ENCODE measurements at places on chromosomes 3 and 15.

- peaks cover 8% of the 10 kb centered on the region for H3K36me3 ChIP-seq
- H3K27ac ChIP-seq: peak overlapping the region; percentile 85
- no peak for DNase-seq
Observed at GRCh38 chr3:107525644-107526305, 3.0 kb downstream of the BBX start.

DNA sequence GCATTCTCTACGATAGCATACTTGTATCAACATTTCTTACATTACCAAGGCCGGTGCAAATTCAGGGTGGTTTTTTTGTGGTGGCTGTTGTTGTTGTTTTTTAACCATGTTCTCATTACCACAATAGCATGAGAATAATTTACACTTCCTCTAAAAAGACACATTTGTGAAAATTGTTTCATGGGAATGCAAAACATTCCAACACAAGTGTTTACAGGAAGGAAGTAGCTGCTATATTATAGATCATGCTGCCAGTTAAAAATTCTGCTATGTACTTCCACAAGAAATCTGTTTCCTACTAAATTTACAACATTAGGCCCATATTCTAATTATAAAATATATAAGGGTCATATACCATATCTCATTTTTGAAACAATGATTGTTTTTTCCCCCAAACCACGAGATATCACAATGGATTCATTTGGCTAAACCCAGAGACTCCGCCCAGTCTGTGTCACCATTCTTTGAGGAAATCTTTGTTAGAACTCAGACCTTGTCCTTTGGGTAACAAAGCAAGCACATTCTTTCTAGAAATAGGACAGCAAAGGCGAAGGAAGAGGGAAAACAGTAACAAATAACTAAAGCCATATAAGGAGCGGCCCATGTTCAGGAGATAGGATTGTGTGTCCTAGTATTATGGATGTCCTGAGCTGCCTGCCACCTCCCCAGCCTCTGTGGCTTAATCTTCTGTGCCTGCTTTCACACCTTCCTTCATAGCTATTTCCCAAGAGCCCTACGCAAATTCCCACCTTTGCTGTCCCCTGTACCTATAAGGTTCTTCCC lies 60.1 kb downstream of the UACA start:
- no peaks in the 10 kb centered on the region for H3K27me3 ChIP-seq
- H3K36me3 ChIP-seq: peaks cover 8% of the 10 kb centered on the region
- no peak for DNase-seq
- peaks cover 79% of the 10 kb centered on the region for H3K4me1 ChIP-seq
- H3K4me3 ChIP-seq: peak overlapping the region; percentile 65

- H3K4me1 ChIP-seq: no peaks in the 10 kb centered on the region
- no peak overlapping the region for H3K4me3 ChIP-seq
- H3K27me3 ChIP-seq: no peaks in the 10 kb centered on the region
- DNase-seq: no peak
- H3K36me3 ChIP-seq: peaks cover 36% of the 10 kb centered on the region
Observed at GRCh38 chr15:22919171-22919570, 61.0 kb downstream of the CYFIP1 start.

DNA sequence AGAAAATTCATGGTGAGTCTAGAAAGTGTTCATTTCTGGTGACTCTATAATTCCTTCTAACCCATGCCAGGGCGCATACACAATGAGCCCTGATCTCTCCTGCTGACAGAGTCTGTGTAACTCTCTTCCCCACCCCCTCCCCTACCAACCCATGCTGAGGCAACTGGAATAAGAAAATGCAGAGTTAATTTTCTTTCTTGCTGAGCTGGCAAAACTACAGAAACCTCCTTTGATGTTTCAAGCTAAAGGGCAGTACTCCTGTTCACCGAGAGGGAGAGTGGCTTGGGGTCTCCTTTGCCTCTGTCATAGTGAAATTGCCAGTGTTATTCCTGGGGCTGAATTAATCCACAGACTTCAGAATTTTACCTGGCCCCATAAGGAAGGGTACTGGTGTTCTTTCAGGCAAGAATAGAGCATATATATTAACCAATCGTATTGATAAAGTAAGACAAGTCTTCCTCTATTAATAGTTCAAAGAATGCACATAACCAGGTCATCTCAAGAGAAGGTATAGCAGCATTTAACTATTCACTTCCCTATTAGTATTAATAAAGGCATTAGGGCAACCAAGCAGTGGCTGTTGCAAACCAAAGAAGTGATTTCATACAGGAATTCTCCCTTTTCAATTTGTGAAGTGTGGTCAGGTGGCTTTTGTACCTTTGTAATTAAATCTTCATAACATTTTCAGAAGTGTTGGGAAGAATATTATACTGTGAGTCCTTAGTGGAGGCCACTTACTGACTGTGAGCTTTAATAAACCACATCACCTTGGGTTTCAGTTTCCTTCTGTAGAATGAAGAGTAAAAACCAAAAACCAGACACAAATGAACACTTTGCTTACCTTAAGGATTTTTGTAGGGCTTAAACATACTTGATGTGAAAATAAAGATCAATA lies 4.1 kb downstream of the GAP43 start:
- DNase-seq: no peak
- H3K27me3 ChIP-seq: peaks cover 1% of the 10 kb centered on the region
- H3K27ac ChIP-seq: no peak overlapping the region
- H3K4me3 ChIP-seq: no peak overlapping the region
- peaks cover 22% of the 10 kb centered on the region for H3K4me1 ChIP-seq

DNA sequence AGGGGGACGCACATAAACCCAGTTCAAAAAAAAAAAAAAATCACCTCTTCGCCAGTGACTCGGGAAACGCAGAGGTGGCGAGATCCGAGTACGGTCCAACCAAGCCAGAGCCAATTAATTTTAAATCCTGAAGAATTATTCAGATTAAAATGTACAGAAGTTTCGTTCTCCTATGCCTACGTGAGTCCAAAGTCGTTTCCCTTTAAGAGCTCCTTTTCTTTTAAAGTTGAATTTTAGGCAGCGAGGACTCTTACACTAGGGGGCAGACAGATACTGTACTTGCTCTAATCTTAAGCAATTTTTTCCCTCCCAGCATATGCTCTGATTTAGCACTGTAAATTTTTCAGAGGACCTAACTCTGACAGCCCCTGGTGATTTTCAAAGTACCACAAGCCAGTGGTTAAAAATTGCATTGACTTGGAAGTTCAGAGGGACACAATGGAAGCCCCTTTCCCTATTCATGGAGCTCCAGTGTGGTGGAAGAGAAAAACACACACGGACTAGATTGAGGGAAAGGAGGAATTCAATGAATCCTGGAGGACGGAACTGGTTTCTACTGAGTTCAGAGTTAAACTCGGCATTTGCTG lies 3.3 kb upstream of the NR2F2 start:
- no peaks in the 10 kb centered on the region for H3K27me3 ChIP-seq
- no peak for DNase-seq
- peaks cover 48% of the 10 kb centered on the region for H3K4me1 ChIP-seq
- H3K36me3 ChIP-seq: peaks cover 7% of the 10 kb centered on the region

GRCh38 chr3:114103858-114104257 lies 47.3 kb downstream of the QTRT2 start:
- no peaks in the 10 kb centered on the region for H3K36me3 ChIP-seq
- H3K27me3 ChIP-seq: peaks cover 6% of the 10 kb centered on the region
- H3K4me3 ChIP-seq: no peak overlapping the region

DNA sequence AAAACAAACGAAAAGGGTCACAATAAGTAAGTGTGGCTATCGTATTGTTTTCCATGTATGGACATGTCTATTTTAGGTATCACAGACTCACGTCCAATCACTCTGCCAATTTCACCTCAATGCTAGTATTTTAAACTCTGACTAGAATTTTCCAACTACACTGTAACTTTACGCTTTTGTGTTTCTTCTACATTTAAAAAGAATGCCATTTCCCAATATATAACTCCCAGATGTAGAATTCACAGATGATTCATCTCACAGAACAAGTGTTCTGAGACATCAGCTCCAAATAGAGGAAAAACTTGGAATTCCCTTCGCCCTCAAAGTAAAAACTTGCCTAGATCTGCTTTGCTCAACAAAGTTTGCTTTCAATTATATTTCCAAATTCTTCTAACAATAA lies 14.2 kb downstream of the LRIG1 start:
- H3K4me1 ChIP-seq: peaks cover 92% of the 10 kb centered on the region
- no peaks in the 10 kb centered on the region for H3K36me3 ChIP-seq
- H3K27me3 ChIP-seq: no peaks in the 10 kb centered on the region

DNA sequence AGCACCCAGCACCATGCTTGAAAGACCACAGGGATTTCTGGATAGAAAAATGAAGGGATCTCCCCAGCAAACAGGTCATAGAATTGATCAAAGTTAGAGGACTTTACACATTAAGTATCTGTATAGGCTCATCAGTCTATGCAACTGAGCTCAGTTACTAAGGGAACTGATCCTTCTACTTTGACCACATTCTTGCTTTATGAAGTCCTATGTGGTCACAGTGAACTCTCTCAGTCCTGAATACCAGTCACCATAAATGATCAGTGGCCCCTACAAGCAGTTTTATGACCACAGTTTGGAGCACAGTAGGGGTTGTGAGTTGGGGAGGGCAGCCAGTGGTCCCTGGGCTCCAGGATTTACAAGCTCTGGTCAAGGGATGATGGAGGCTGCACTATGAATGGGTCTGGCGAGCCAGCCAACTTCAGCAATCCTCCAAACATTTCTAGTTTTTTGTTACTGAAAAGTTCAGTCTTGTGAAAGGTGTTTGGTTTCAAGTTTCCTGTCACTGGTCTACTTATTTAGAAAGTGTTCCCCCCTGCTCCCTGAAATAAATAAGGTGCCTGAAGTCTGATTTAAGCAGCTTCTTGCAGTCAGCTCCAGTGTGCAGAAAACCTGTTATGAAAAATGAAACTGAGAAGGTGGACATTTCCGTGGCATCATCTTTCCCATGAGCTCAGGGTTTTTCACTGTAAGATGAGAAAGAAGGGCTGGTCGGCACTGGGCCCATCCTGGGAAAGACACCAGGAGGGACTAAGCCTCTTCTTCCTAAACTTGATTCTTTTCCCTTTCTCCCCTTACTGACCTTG lies 75.5 kb downstream of the DAPK2 start:
- no peaks in the 10 kb centered on the region for H3K27me3 ChIP-seq
- no peak overlapping the region for H3K27ac ChIP-seq
- H3K4me3 ChIP-seq: no peak overlapping the region
- peaks cover 23% of the 10 kb centered on the region for H3K4me1 ChIP-seq

DNA sequence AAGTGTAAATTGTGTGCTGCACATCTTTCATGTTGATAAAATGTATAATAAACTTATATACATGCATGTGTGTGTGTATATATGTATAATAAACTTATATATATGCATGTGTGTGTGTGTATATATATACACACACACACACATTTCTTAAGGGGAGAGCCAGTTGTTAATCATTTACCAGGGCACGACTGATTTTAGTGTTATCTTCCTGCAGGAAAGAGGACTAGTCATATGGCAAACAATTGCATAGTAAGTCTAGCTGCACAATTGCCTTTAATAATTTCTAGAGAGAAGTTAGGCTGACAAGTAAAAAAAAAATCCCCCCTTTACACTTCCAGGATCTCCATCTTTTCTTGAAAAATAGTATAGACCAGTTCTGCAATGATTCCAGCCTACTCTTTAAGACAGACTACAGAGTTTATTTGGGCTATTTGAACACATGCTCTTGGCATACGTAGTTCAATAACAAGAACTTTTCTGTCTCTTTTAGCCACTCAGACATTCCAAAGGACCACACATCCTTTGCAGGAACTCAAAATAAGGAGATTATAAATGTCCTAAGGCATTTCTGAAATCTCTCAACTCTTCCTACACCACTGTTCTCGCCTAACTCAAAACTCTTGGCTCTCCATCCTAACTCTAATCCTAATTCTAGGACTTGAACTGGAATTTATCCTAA lies 163.6 kb upstream of the SETMAR start:
- H3K4me1 ChIP-seq: no peaks in the 10 kb centered on the region
- DNase-seq: no peak
- no peaks in the 10 kb centered on the region for H3K36me3 ChIP-seq

GRCh38 chr15:65577129-65577996 lies 33.6 kb downstream of the INTS14 start:
- H3K4me1 ChIP-seq: peaks cover 41% of the 10 kb centered on the region
- H3K36me3 ChIP-seq: peaks cover 15% of the 10 kb centered on the region
- H3K27me3 ChIP-seq: no peaks in the 10 kb centered on the region
- H3K27ac ChIP-seq: peak overlapping the region; percentile 87

DNA sequence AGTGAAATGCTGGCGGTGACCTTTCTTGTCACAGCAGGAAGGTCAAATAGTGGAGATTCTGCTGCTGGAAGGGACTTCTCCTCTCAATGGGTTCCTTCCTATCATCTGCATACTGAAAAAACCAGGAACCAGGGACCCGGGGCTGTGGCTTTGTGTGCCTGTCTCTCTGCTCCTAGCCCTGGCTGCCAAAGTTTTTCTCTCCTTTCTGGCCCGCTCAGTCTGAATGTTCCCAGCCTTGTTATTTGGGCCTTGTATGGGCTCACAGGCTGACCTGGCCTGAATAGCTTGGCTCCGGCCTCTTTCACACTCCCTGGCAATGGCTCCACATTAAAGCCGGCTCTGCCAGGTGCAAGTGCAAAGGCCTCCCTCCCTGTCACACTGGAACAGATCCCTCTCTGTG lies 94.7 kb downstream of the LRIG1 start:
- no peak overlapping the region for H3K4me3 ChIP-seq
- no peak for DNase-seq
- H3K36me3 ChIP-seq: peaks cover 33% of the 10 kb centered on the region
- no peaks in the 10 kb centered on the region for H3K27me3 ChIP-seq
- H3K4me1 ChIP-seq: peaks cover 68% of the 10 kb centered on the region

DNA sequence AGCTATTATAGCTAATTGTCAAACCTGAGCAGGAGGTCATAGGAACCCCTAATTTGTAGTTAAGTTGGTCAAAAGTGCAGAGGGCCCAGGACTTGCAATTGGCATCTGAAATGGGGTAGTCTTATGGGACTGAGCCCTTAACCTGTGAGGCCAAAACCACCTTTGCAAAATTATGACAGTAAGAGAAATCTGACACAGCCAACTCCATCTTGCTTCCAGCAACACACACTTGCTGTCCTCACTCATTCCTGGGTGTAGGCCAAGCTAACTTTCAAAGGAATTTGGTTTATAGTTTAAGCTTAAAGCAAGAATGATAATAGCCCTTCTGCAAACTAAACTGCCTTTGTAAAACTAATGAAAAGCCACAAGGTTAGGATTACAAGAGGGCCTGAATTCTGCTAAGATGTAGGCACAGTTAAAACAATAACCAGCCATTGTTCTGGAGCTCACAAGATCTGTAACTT lies 57.6 kb upstream of the FRMD4B start:
- H3K4me1 ChIP-seq: peaks cover 27% of the 10 kb centered on the region
- peaks cover 2% of the 10 kb centered on the region for H3K27me3 ChIP-seq
- H3K36me3 ChIP-seq: no peaks in the 10 kb centered on the region
- no peak overlapping the region for H3K4me3 ChIP-seq

GRCh38 chr3:56536735-56537134 lies 20.2 kb upstream of the CCDC66 start:
- H3K4me3 ChIP-seq: no peak overlapping the region
- no peaks in the 10 kb centered on the region for H3K4me1 ChIP-seq
- peaks cover 30% of the 10 kb centered on the region for H3K27me3 ChIP-seq
- no peak overlapping the region for H3K27ac ChIP-seq
- peaks cover 2% of the 10 kb centered on the region for H3K36me3 ChIP-seq

DNA sequence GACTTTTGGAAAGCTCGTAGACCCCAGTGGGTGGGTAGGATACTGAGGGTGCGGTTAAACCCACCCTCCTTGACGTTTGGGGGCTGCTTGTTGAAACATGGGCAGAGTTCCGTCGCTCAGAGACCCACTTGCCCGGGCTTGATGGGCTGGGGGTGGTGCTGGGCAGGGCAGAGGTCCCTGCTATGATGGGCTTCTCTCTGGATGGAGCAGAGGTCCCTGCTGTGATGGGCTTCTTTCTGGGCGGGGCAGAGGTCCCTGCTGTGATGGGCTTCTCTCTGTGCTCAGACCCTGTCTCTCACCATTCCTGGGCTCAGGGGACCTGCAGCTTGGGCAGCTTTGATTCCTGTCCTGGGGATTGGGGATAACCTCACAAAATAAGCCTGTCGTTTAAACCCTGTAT lies 45.2 kb downstream of the FBLN2 start:
- no peak overlapping the region for H3K4me3 ChIP-seq
- peaks cover 4% of the 10 kb centered on the region for H3K36me3 ChIP-seq
- H3K27ac ChIP-seq: no peak overlapping the region
- DNase-seq: no peak
- H3K27me3 ChIP-seq: no peaks in the 10 kb centered on the region
- peaks cover 31% of the 10 kb centered on the region for H3K4me1 ChIP-seq
